ENCODE measurements at places on chromosomes 3 and 15. TPM values are rescaled to one million over a fixed set of nuclear protein-coding genes. Genes with fewer than 3 reads are reported as not detected.

DNA sequence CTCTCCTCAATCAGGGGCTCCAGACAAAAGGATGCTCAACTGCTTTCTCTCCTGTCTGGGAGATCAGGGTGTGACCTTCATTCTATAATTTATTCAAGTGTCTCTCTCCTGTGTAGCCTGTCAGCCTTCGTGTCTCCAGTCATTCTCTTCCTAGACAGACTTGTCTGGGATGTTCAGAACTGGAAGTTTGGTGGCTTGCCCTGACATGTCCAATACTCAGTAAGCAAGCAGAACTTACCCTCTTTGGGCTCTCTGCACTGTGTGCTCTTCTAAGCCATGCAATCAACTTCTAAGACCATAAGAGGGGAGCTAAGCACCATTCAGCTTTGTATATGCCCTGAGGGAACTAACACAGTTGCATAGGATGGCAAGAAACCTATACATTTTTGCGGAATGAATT is 14.1 kb downstream of the ACKR2 start:
- no peak for DNase-seq

The FSTL1 gene
- total RNA-seq, result 3.0 TPM

- no peak for DNase-seq
These were observed 375.6 kb upstream of the TPRG1 start for GRCh38 chr3:188796122-188796631.

- DNase-seq, result no peak
These were observed 29.8 kb upstream of the AEN start for GRCh38 chr15:88591384-88591783.
